ENCODE measurements at places on chromosomes 12 and 14.

DNA sequence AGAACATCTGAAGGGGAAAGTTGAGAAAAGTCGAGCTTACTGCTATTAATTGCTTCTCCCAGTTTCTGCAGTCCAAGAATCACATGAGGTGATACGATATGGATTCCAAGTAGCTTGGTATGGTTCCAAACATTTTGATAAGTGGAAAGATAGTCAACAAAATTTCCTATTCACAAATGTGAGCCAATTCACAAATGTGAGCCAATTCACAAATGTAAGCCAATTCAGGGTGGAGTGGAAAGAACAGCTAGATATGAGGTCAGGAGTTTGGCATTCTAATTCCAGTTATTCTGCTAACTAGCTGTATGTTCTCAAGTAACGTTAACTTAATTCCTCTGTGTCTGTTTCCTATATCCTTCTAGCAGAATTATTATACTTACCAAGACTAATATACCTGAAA lies 37.6 kb upstream of the DHRS4 start:
- no peak for DNase-seq

GRCh38 chr14:28157887-28158791 lies 608.4 kb upstream of the FOXG1 start:
- no peak for DNase-seq

DNA sequence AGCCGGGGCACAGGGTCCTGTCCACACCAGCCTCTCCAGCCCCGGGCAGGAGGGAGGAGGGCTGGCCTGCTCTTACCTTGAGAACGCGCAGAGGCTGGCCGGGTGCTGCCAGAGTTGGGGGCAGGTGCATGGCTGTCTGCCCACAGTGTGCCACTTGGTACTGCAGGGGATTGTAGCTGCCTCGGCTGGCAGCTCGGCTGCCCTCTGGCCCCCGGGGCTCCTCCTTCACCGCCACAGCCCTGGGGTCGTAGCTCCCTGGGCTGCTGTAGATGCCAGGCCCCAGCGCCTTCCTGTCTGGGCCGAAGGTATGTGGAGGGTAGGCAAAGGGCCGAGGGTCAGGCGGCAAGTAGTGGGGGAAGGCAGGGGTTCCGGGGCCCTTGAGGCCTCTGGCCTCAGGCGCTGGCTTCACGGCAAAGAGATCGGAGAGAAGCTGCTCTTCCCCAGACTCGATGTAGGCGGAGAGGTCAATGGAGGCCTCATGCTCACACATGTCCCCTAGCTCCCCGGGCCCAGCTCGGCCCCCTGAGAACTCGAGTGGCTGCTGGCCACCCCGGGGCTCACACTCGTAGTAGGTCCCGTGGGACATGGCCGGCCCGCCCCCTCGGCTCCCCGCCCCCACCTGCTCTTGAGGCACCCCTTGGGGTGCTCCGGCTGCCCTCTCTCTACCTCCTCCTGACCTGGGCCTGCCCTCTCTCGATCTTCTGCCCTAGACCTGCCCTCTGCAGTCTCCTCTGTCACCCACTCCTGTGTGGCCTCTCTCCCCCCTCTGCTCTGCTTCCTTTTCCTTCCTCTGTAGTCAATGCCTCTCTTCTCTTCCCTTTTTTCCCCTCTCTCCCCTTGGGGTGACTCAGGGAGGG lies at the start of gene CEBPE:
Gene CEBPE, minus strand, starts transcription at position 750 of the 857 bp plus-strand sequence. Its CDS starts 164 bp downstream, at position 586.
- no peak for DNase-seq

DNA sequence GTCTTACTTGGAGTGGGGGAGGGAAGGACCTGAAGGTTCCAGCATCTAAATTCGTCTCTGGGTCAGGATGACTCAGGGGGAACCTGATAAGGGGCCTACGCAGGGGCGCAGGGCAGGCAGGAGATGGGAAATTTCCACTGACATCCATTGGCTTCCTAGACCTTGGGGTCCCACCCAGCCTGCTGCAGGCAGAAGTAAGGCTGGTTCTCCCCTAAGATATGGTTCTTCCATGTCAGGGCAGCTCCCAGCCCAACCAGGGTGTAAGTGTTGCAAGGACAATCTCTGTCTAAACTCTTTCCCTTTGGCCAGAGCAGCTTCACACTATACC lies 2.1 kb upstream of the NDRG2 start:
- DNase-seq, result no peak

GRCh38 chr12:55716582-55716957 lies 724 bp downstream of the BLOC1S1 start:
- DNase-seq, result no peak

GRCh38 chr12:99387661-99388060 lies 259.9 kb upstream of the GARIN6 start:
- no peak for DNase-seq

DNA sequence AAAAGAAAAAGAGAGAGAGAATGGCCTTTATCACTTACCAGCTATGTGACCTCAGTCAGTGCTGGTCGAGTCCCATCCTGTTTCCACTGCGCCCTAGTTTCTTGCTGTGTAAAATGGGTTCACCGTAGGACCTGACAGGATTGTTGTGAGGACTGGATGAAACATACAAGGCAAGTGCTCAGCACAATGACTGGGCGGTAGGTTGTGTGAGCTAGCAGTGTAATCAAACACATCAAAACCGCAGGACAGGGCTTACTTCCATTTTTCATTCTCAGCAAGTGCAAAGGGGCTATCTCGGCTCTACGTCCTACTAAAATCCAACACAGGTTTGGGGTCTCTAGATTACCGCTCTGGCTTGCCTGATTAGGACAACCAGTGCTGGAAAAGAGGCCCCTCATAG lies 36.4 kb upstream of the ATXN2 start:
- DNase-seq, result no peak

DNA sequence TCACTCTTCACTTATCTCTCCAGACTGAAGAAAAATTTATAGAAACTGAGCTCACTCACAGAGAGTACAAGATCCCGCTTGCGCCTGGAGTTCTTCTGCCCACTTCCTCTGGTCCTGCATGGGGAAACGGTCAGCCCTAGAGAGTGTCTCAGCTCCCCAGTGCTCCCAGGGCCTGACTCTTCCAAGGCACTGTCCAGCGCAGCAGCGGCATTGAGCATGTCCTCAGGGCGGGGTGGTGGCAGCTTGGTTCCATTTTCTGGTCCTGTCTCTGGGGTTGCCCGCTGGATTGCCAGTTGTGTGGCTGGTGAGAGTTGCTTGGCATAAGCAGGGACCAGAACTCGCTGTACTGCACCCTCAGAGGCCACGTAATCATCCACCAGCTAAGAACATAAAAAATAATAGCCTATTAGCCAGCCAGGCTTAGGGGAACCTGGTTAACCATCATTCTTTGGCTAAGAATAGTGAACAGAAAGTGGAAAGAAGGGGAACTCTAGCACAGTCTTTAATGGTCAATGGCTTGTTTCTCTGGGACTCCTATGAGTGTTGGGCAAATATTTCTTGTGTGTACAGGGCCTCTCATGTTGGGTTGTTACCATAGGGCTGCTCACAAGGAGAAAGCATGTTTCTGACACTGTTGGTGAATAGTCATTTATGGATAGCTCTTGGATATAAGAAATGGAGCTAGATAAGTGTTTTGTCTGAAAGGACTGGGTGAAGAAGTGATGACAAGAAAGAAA lies 13.7 kb upstream of the AJUBA start:
- no peak for DNase-seq

DNA sequence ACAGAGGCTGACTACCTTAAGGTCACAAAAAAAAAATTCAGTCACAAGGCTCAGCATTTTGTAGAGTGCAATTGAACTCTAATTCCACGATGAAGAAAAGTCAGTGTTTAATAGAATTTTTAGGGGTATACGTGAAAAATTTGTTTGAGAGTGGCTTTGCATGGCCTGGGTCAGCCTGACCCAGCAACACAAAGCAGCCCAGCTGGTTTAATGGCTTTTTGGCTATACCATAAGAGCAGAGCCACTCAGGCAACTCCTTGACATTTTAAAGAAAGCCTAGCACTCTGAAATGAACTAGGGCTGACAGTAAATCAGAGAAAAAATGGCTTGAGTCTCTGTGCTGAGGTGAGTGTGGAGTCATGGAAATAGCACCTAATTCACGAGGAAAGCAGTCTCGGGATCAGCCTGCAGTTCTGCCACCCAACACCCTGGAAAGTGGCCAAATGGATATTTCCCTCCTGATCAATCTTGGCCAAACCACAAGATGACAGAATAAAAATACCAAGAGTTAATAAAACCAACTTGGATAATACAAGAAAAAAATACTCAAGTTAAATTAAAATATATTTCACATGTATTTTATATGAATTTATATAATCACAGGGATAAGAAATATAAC lies 59.5 kb downstream of the GALNT4 start:
- no peak for DNase-seq

DNA sequence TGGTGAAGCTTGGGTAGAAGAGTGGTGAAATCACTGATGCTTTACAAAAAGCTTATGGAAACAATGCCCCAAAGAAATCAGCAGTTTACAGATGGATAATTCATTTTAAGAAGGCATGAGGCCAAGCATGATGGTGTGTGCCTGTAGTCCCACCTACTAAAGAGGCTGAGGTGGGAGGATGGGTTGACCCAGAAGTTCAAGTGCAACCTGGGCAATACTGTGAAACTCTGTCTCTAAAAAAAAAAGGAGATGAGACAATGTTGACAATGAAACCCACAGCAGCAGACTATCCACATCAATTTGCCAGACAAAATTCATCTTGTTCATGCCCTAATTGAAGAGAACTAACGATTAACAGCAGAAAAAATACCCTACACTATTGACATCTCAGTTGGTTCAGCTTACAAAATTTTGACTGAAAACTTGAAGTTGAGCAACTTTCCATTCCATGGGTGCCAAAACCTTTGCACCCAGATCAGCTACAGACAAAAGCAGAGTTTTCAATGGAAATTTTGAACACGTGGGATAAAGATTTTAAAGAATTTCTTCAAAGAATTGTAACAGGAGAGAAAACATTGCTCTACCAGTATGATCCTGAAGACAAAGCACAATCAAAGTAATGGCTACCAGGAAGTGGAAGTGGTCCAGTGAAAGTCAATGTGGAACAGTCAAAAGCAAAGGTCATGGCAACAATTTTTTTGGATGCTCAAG lies 26.7 kb downstream of the BTG1 start:
- no peak for DNase-seq

DNA sequence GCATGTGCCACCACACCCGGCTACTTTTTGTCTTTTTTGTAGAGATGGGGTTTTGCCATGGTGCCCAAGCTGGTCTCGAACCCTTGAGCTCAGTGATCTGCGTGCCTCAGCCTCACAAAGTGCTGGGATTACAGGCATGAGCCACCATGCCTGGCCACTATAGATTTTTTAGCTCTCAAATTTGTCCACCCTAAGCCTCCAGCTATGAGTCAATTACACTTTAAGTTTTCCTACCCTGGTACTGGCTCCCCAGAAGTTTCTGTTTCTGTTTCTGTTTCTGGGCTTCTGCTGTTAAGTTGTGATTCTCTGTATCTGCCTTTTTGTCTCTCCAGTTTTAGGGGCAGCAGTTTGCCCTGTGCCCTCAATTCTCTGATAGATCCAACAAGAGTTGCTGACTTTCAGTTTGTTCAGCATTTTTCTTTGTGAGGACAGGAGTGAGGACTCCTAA lies 4.4 kb upstream of the TINF2 start:
- DNase-seq, result no peak

GRCh38 chr14:91339076-91339475 lies 78.5 kb downstream of the CCDC88C start:
- DNase-seq, result no peak

DNA sequence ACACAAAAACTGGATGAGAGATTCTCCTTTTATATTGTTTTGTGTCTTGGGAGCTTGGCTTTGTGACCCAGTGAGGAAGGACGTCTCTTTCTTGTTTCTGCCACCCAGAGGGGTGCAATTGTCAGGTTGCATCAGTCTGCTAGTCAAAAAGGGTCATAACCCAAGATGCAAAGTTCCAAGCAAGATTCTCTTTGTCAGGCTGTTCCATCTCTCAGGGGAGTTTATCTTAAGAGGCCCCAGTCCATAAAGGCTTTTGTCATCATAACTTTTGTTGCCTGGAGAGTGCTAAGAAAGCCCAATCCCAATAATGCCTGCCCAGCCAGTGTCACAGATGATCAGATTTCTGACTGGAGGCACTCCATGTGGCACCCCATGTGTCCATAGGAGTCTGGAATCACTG lies 444.9 kb downstream of the TRHDE start:
- no peak for DNase-seq

DNA sequence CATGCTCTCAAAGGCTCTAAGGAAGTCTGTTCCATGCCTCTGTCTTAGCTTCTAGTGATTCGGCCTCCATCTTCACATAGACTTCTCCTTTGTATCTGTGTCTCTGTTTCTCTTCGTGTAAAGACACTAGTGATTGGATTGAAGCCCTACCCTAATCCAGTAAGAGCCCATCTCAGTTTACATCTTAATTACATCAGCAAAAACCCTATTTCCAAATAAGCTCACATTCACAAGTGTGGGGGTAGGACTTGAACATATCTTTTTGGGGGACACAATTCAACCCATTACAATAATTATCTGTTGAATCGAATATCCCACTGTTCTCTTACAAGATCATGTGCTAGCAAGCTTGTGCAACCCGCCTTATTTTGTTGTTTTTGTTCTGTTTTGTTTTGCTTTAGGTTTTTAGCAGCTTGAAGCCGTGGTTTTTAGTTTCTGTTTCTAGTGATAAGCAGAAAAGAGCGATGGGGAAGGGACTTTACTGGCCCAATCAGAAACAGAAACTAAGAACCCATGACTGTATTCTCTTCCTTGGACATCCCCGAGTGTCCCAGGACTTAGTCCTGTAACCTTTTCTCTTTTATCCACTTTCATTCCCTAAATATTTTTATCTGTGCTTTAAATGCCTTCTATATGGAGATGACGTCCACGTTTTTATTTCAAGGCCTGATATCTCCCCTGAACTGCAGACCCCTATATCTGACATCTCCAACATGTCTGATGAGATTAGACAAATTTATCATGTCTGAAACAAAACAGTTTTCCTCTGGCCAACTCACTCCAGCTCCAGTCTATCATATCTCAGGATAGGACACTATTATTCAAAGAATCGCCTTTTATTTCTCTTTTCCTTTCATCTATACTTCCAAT lies 353.0 kb downstream of the CCDC91 start:
- no peak for DNase-seq

DNA sequence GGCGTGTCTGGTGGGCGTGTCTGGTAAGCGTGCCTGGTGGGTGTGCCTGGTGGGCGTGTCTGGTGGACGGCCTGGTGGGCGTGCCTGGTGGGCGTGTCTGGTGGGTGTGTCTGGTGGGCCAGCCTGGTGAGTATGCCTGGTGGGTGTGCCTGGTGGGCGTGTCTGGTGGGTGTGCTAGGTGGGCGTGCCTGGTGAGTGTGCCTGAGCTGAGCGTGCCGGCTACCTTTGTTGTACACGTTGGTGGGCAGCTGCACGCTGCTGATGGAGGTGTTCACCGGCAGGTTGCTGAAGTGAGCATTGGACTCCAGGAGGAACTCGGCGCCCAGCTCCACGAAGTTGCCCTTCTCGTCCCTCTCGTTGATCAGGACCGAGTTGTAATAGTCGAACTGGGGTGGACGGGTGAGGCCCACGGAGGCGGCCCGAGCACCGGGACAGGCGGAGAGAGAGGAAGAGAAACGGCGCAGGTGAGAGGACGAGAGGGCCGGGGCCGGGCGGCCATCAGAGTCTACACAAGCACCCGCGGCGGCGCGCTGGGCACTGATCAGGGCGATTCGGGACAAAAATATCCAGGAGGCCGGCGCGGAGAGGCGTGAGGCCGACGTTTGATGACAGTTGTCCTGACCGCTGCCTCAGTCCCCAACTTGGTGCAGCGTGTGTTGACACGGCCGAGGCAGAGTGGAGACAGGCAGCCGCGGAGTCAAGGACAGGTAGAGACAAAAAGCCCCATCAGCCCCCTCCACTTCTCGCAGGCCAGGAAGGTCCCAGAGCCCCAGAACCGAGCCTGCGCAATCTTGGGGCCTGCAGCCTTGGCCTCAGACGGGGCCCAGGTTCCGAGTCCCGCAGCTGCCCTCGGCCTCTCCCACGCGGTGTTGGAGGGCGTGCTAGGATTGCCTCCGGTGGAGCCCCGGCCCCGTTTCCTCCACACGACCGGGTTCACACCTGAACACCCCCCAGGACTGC lies 10.5 kb downstream of the CACNA2D4 start:
- no peak for DNase-seq
